ENCODE measurements at places on chromosomes 1 and 21.

GRCh38 chr1:39297551-39297950 lies 93.1 kb downstream of the MACF1 start:
- no peak for DNase-seq

GRCh38 chr1:248416226-248416625 lies 13.4 kb downstream of the OR2T1 start:
- no peak for DNase-seq

GRCh38 chr1:231550448-231550781 lies 21.9 kb downstream of the TSNAX start:
- no peak for DNase-seq

DNA sequence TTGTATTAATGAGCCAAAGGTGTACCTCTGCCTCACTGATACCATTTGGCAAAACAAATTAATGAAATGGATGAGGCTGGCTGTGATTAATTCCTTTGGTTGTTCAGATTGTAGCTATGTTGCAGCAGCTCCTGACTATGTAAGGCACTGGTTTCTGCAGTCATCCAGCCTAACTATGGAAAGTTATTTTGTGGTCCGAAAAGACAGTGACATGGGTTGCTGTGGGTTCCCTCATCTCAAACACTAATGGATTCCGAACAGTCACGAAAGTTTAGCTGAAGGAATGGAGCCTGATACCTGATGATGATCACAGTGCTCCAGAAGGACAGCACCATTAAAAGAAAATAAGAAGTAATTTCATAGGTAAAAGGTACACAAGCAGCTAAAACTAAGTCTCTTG lies 42.6 kb downstream of the WASF2 start:
- DNase-seq: no peak

DNA sequence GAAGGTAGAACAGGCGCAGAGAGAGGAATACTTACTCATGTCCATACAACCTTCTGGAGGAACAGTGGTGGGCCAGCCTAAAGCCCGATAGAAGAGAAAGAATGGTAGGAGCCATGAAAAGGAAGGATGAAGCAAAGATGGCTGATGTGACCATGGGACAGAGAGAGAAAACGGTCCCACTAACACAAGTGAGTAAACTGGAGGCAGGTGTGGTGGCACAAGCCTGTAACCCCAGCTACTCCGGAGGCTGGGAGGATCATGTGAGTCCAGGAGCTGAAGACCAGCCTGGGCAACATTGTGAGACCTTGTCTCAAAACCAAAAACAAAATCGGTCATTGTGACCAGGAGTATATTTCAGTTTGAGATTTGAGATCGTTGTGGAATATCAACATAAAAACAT lies 49.4 kb downstream of the C1orf198 start:
- no peak for DNase-seq

GRCh38 chr1:192627901-192628300 lies 8.0 kb upstream of the RGS13 start:
- DNase-seq: no peak

GRCh38 chr1:45820788-45821187 lies 17.4 kb downstream of the MAST2 start:
- DNase-seq: no peak

DNA sequence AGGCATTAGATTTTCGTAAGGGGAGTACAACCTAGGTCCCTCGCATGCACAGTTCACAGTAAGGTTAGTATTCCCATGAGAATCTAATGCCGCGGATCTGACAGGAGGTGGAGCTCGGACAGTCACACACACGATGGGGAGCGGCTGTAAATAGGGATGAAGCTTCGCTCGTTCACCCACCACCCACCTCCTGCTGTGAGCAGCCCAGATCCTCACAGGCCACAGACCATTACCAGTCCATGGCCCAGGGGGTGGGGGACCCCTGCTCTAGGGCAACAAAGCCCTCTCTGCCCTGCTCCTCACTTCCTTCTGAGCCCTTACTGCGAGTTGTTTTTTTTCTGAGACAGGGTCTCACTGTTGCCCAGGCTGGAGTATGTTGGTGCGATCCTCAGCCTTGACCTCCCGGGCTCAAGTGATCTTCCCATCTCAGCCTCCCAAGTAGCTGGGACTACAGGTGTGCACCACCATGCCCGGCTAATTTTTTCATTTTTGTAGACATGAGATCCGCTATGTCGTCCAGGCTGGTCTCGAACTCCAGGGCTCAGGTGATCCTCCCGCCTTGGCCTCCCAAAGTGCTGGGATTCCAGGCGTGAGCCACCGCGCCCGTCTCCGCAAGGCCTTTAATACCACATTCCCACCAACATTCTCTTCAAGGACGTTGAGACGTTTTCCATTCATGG lies 21.3 kb downstream of the TRPM2 start:
- DNase-seq: no peak

- DNase-seq: no peak
Measured at GRCh38 chr1:233253832-233254331, 41.6 kb downstream of the PCNX2 start.

DNA sequence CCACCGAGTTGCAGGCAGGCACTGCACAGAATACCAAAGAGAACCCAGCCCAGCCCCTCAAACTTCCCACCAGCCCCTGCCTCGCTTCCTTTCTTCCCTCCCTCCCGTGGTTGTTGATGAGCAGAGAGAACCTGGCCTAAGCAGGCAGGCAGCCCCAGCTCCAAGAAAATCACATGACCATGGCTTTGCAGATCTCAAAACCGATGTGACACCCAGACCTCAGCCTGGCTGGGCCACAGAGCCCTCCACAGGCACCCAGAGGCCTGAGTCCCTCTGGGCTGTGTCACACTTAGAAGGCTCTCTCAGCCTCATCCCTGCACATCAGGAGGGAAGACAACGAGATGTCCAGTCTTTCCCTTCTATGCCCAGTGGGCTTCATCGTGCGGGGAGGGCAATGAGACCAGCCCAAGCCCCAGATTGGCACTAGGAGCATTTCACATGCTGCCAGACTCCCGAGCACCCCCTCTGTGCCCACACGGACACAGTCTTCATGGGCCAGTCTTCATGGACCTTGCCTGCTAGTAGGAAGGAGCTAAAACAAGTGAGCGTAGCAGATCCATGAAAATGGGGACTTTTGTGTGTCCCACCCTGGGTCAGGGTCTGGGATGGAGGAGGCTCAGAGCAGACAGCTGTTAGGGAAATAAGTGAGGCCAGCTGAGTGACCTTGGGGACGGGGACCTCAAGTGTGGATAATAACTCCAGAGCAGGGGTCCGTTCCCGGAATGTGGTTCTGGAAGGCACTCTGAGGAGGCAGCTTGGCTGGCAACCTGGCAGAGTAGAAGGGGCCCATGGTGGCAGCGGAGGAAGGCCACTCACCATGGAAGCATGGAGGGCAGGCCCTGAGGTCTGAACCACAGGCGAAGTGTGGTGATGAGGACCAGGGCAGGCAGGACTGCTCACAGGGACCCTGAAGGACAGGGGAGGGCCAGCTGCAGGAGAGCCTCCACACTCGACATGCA lies 204.4 kb upstream of the VAMP3 start:
- DNase-seq: no peak

DNA sequence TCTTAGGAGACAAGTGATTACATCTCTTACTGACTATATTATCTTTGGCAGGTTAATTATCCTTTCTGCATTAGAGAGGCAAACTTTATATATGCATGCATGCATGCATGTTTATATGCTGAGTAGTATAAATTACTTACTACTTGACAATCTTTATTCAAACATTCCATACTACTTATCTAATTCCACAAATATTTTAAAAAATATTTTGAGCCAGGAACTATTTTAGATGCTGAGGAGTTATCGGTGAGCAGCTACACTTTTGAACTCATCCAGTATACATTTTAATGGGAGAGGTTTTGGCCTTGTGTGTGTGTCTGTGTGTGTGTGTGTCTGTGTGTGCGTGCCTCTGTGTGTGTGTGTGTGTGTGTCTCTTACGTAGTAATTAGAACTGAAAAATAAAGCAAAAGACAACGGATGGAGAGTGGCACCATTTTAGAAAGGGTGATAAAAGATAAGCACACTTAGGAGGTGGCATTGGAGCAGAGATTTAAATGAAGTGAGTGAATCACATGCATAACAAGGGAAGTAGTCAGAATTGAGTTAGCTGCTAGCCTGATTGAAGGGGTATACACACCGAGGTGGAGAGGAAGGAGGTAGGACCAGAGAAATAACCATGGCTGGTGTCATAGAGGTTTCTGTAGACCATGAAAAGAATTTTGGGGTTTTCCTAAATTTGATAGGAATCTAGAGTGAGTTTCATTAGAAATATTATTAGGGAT lies 1488.4 kb downstream of the MRPL39 start:
- no peak for DNase-seq

GRCh38 chr1:183267646-183268431 lies 81.8 kb downstream of the LAMC2 start:
- DNase-seq: no peak

DNA sequence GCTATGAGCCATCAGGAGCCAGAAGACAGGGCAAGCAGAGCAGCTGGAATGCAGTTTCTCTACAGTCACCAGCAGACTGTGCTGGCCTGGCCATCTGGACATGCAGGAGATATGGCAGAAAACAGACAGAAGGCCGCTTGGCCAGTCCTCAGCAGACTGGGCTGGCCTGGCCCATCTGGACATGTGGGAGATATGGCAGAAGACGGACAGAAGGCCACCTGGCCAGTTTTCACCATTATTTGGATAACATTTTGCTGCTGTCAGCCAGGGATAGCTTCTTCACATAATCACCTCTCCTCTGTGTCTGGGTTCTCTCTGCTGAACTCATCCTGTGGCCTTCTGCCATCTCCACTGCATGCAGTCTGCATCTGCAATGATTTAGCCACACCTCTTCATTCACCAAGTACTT lies 25.0 kb upstream of the CACYBP start:
- DNase-seq: no peak

DNA sequence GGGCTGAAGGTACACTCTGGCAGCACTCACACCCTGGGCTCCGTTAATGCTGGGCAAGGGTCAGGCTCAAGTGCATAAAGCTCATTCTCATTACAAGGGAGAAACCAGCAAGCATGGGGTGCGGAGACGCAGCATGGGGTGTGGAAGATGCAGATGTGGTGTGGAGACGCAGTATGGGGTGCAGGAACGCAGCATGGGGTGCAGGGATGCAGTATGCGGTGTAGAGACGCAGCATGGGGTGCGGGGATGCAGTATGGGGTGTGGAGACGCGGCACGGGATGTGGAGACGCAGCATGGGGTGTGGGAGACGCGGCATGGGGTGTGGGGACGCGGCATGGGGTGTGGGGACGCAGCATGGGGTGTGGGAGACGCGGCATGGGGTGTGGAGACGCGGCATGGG lies 390.7 kb downstream of the NPHP4 start:
- DNase-seq: no peak

- no peak for DNase-seq
Measured at GRCh38 chr1:219555031-219555692, 57.7 kb downstream of the ZC3H11B start.

DNA sequence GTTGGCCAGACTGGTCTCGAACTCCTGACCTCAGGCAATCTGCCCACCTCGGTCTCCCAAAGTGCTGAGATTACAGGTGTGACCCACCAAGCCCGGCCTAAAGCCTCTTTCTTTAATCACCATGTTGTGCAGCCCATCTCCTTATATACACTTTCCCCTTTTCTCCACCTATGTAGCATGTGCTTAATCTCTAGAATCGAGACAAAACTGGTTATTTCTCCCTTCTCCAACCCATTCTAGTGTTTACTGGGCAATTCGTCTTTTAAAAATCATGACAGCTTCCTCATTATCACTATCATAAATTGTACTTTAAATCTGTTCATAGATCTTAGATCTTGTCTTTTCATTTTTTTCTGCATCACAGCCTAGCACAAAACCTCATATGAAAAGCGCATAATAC lies 285.7 kb downstream of the PDE4B start:
- DNase-seq: no peak

- DNase-seq: no peak
Measured at GRCh38 chr1:159870704-159871103, 8.2 kb upstream of the VSIG8 start.

- no peak for DNase-seq
Measured at GRCh38 chr1:12595757-12596006, 22.3 kb downstream of the DHRS3 start.

GRCh38 chr1:64396817-64397216 lies 73.1 kb upstream of the CACHD1 start:
- DNase-seq: no peak

DNA sequence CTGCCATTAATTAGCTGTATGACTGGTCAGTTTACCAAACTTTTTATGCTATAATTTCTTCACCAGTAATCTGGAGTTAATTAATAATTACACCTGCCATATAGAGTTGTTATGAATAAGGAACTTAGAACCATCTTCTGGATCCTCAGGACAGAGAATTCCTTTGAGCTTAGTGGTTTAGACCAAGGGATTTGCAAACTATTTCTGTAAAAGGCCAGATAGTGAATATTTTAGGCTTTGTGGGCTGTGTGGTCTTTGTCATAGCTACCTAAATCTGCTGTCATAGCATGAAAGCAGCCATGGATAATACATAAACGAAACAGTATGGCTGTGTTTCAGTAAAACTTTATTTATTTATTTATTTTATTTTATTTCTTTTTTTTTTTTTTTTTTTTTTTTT lies 9.0 kb downstream of the TIMM17A start:
- DNase-seq: no peak

DNA sequence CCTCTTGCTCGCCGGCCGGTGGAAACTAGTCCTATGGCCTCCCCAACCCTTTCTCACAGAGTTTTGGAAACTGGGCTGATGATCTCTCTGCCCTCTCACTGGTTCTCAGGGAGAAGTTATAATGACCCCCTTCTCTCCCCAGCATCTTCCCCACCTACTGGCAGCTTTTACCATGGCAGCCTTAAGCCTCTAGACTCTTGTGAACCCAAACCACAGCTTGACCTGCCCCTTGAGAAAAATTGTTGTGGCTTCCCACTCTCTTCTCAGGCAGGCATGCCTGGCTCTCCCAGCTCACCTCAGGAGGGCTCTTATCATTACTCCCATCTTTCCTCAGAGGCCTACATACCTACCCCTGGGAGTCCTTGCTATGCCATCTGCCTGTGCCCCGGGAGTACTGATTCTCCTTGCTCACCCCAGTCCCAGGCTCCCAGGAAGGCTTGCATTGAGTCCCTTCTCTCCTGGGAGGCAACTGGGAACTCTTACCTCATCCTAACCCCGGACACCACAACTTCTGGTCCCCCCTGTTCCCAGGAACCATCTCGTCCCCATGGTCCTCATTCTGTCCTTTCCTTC lies 1.6 kb downstream of the NSUN4 start:
- peak; percentile 16 for DNase-seq

GRCh38 chr1:50774759-50775351 lies 185.2 kb downstream of the FAF1 start:
- DNase-seq: peak; percentile 25
